ENCODE measurements at places on chromosomes 16 and 17.

- DNase-seq, result peak; percentile 74
Measured at GRCh38 chr17:1573932-1574696, 11.5 kb upstream of the PITPNA start.

GRCh38 chr16:11149011-11149616, 106.9 kb downstream of the SOCS1 start:
- DNase-seq, result no peak

DNA sequence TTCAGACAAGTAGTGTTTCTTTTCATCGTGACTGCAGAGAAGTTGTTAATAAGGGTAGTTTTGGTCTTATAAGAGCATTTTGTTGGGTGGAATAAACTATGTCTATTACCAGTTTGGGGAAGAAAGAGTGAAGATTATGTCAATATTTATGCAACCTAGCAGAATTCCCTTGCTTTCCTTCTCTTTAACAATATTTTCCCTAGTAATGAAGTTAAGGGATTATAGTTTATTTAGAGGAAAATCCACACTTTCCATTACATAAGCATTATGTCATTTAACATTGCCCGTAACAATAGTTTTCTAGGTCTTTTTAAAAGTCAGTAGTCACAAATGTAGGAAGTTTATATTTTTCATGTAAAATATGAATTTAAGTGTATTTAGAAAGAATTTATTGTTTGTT, 2.5 kb upstream of the MAF start:
- DNase-seq, result no peak

DNA sequence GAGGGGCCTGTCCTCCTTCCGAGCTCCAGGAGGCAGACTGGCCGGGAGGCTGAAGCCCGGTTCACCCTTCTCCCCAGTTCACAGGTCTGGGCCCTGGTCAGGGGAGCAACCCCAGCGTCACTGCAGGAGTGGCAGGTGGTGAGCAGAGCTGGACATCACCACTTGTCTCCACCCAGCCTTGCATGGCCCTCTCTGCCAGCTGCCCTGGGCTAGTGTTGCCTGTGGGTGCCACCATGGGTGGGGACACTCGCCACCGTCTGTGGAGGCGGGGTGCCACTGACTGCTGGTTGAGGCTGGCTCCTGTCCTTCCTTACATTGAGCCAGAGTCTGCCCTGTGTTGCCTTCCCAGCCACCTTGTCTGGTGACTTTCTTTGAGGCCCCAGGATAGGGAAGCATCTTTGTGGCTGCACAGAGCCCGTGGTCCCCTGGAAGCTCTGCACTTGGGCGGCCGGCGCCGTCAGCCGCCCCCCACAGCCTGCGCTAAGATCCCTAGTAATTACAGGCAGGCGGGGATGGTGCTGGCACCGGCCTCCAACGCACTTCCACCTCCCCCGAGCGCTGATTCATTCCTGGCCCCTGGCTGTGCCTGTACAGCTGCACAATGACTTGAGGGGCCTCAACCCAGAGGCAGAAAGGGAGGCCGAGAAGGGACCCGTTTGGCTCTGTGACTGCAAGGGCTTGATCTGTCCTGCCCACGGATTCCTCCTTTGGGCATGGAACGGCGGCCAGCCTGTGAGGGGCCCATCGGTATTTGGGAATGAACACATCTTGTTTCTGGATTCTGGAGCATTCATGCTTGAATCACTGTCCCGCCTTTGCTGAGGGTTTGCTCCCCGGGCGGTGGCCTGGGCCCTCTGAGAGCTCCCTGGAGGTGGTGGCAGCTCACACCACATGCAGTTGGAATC, 5.2 kb downstream of the BAIAP2 start:
- peak; percentile 60 for DNase-seq

Data from retina (tissue), 1 donor.